ENCODE measurements at places on chromosomes 16 and 17.

DNA sequence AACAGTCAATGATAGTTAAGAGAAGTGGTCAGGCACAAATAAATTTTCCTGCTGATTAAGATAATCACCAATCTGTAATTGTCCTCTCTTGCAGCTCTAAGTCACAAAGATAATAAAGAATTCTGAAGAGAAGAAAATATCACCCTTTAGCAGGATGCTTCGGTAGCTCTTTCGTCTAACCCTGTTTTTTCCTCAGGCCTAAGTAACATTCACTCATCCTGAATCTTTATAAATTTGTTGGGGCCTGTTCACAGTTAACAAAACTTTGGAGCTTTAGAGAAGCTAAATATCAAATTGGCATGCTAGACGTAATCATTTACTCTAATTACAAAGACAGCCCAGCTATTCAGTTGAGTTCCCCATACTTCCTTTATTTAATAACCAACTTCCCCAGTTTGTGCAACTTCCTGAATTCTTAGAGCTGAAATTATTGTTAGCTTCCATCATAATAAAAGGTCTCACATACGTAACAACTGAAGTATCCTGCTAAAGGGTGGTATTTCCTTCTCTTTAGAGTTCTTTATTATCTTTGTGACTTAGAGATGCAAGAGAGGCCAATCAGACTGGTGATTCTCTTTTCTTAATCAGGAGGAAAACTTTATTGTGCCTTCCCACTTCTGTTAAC, 118.6 kb downstream of the TANGO6 start:
- no peak for DNase-seq
- no peaks in the 10 kb centered on the region for H3K36me3 ChIP-seq

- H3K36me3 ChIP-seq: no peaks in the 10 kb centered on the region
- no peaks in the 10 kb centered on the region for H3K4me1 ChIP-seq
- no peak overlapping the region for H3K4me3 ChIP-seq
These were observed 32.9 kb upstream of the USP22 start for GRCh38 chr17:21075739-21076085.

- peaks cover 4% of the 10 kb centered on the region for H3K4me1 ChIP-seq
- no peak for DNase-seq
- H3K36me3 ChIP-seq: no peaks in the 10 kb centered on the region
- H3K4me3 ChIP-seq: no peak overlapping the region
- no peak overlapping the region for H3K27ac ChIP-seq
- peaks cover 33% of the 10 kb centered on the region for H3K27me3 ChIP-seq
These were observed 702 bp upstream of the ALDH3A1 start for GRCh38 chr17:19748807-19749193.

- peaks cover 21% of the 10 kb centered on the region for H3K27me3 ChIP-seq
- peak overlapping the region; percentile 85 for H3K27ac ChIP-seq
- H3K4me1 ChIP-seq: peaks cover 19% of the 10 kb centered on the region
- no peaks in the 10 kb centered on the region for H3K36me3 ChIP-seq
- no peak overlapping the region for H3K4me3 ChIP-seq
These were observed 242.5 kb upstream of the N4BP1 start for GRCh38 chr16:48852458-48852857.

DNA sequence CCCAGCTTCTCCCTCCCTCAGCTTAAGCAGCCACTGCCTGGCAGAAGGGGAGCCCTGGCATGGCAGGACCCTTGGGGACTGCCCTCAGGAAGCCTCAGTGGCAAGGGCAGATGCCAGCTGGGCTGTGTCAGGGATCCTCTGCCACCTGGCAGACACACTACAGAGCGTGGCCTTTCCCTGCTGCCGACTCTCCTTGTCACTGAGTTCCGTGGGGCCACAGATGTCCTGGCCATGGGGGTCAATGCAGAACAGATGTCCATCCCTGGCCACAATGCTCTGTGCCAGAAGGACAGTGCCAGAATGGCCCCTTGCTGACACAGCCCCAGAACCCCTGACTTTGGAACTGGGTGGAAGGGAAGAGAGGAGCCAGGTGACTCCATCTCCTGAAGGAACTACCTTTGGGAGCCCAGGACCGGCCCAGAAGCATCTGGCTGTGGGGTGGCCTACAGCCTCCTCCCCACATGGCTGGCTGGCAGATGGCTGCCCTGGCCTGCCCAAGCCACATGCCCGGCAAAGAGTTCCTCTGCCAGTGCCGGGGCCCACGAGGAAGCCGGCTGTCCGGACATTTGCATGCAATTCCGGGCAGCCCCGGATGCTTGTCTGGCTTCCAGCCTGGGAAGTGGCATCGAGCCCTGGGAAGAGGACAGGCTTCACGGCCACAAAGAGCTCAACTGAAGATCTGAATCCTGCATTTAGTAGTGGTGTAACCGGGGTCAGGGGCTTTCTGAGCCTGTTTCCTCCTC, 24.1 kb downstream of the NPTX1 start:
- no peak for DNase-seq
- no peaks in the 10 kb centered on the region for H3K36me3 ChIP-seq
- H3K27ac ChIP-seq: no peak overlapping the region
- peaks cover 19% of the 10 kb centered on the region for H3K4me1 ChIP-seq
- H3K4me3 ChIP-seq: peak overlapping the region; percentile 90
- H3K27me3 ChIP-seq: peaks cover 7% of the 10 kb centered on the region

- no peaks in the 10 kb centered on the region for H3K27me3 ChIP-seq
- H3K36me3 ChIP-seq: peaks cover 10% of the 10 kb centered on the region
- H3K27ac ChIP-seq: no peak overlapping the region
- DNase-seq: no peak
- no peak overlapping the region for H3K4me3 ChIP-seq
These were observed 11.3 kb upstream of the RPL13 start for GRCh38 chr16:89549007-89549700.

Data from progenitor cell of endocrine pancreas (in vitro differentiated cells).